ENCODE measurements at places on chromosomes 4 and X.
A peak's percentile ranks its signal among the peaks of the same experiment; 100 is the strongest.

GRCh38 chr4:100682477-100683218 is 164.8 kb upstream of the EMCN start:
- H3K27me3 ChIP-seq, result no peaks in the 10 kb centered on the region
- H3K4me3 ChIP-seq, result no peak overlapping the region
- H3K4me1 ChIP-seq, result no peaks in the 10 kb centered on the region

GRCh38 chr4:4685810-4686795 is 144.3 kb upstream of the STX18 start:
- H3K27me3 ChIP-seq, result no peaks in the 10 kb centered on the region
- no peak overlapping the region for H3K4me3 ChIP-seq
- H3K4me1 ChIP-seq, result no peaks in the 10 kb centered on the region
- DNase-seq, result no peak
- no peak overlapping the region for H3K27ac ChIP-seq

DNA sequence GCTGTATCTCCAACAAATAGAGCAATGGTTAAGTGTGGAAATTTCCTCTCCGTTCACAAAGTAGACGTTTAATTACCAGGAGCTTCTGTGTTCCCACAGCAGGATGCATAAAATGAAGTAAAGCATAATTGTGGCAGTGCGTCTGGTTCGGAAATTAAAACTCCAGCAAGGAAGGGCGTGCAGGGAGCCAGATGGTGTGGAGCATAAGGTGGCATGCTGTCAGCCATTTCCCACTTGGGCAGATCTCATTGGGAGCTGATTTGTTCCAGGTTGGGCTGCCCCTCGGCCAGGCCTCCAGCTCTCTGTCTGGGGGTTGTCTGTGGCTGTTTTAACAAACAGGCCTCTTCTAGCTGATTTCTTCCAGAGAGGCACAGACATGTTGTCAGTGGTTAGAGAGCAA is 182.1 kb upstream of the CLNK start:
- no peaks in the 10 kb centered on the region for H3K4me1 ChIP-seq
- DNase-seq, result no peak
- H3K27ac ChIP-seq, result no peak overlapping the region
- H3K4me3 ChIP-seq, result no peak overlapping the region
- no peaks in the 10 kb centered on the region for H3K27me3 ChIP-seq

DNA sequence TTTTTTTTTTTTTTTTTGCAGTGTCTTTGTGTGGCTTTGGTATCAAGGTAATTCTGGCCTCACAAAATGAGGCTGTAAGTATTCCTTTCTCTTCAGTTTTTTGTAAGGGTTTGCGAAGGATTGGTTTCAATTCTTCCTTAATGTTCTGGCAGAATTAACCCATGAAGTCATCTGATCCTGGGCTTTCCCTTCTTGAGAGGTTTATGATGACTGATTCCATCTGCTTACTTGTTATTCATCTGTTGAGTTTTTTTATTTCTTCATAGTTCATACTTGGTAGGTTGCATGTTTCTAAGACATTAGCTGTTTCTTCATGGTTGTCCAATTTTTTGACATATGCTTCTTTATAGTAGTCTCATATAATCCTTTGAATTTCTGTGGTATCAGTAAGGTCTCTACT is 181.4 kb upstream of the PDE5A start:
- no peak overlapping the region for H3K27ac ChIP-seq
- no peak overlapping the region for H3K4me3 ChIP-seq
- H3K27me3 ChIP-seq, result no peaks in the 10 kb centered on the region
- H3K4me1 ChIP-seq, result no peaks in the 10 kb centered on the region
- DNase-seq, result no peak

GRCh38 chr4:29541757-29542156 is 1178.4 kb upstream of the PCDH7 start:
- H3K4me1 ChIP-seq, result no peaks in the 10 kb centered on the region
- H3K4me3 ChIP-seq, result no peak overlapping the region
- H3K36me3 ChIP-seq, result no peaks in the 10 kb centered on the region
- H3K27me3 ChIP-seq, result no peaks in the 10 kb centered on the region

DNA sequence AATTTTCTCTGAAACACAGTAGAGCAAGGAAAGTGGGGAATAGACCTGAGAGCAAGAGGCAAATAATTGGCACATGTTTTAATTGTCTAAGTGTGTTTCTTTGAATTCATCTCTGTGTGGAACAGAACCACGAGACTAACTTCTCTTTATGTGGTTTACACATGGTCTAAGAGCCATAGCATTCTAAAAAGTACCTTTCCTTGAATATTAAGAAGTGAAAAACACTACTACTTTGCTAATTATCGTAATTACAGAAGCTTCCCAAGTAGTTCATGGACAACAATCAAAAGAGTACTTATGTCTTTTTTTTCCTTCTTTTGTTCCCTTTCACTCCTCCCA is 2.9 kb upstream of the CYBB start:
- DNase-seq, result no peak
- no peak overlapping the region for H3K27ac ChIP-seq
- no peaks in the 10 kb centered on the region for H3K4me1 ChIP-seq
- H3K27me3 ChIP-seq, result no peaks in the 10 kb centered on the region
- H3K36me3 ChIP-seq, result no peaks in the 10 kb centered on the region

DNA sequence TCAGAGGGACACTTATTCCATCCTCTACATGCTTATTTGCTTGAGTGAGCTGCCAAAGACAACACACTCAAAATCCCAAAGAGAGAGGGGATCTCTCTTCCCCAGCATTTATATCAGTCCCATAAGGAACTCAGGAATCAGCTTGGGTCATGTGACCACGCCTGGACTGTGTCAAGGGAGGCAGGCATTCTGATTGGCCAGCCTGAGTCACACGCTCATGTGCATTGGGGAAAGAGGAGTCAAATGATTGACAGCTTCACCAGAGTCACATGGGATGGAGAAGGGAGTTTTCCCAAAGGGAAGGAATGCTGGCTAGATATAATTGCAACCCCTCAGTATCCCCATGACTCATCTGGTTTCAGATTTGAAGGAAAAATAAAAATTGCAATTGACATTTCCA is 49.0 kb downstream of the RWDD4 start:
- peak overlapping the region; percentile 39 for H3K27ac ChIP-seq
- no peaks in the 10 kb centered on the region for H3K27me3 ChIP-seq
- H3K36me3 ChIP-seq, result no peaks in the 10 kb centered on the region
- DNase-seq, result no peak
- H3K4me3 ChIP-seq, result no peak overlapping the region
- peaks cover 33% of the 10 kb centered on the region for H3K4me1 ChIP-seq

DNA sequence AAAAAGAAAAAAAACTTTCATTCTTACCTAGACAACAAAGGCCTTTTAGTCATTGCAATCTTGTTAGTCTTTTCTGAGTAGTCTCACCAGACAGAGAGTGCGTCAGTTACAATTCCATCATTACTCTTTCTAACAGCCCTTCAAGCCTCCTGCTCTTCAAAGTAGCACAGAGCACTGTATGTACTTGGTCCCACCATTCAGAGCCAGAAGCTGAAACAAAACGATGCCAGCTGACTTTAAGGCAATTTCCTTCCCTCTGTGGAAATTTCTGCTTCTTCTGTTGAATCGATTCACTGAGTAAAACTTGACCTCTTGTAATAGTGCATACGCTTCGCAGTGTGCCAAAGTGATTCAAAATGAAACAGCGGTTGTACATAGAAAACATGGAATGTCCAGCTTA is 57.7 kb upstream of the TENM3 start:
- H3K4me3 ChIP-seq, result no peak overlapping the region
- no peaks in the 10 kb centered on the region for H3K36me3 ChIP-seq
- no peak overlapping the region for H3K27ac ChIP-seq
- DNase-seq, result no peak

- no peak overlapping the region for H3K4me3 ChIP-seq
- no peak for DNase-seq
- H3K36me3 ChIP-seq, result no peaks in the 10 kb centered on the region
- no peaks in the 10 kb centered on the region for H3K4me1 ChIP-seq
- no peak overlapping the region for H3K27ac ChIP-seq
These were observed 41.7 kb upstream of the H2AZ1 start for GRCh38 chr4:99991741-99992140.

DNA sequence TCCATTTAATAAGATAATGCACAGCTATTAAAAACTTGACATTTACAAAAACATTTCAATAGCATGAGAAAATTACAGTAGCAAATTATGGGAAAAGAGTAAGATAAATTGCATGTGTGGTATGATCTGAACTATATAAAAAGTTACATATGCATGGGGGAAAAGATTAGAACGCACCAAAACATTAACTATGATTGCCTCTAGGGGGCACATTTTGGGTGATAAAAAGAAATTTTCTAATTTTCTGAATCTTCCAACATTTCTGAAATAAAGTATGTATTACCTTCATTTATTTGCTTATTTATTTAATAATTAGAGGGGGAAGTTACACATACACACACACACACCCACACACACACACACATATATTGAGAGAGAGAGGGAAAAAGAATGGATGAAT is 19.6 kb upstream of the KDM5C start:
- no peak overlapping the region for H3K4me3 ChIP-seq
- H3K27me3 ChIP-seq, result no peaks in the 10 kb centered on the region
- H3K27ac ChIP-seq, result no peak overlapping the region
- DNase-seq, result no peak

- H3K4me1 ChIP-seq, result no peaks in the 10 kb centered on the region
- no peak overlapping the region for H3K27ac ChIP-seq
- H3K36me3 ChIP-seq, result no peaks in the 10 kb centered on the region
- no peak overlapping the region for H3K4me3 ChIP-seq
- no peaks in the 10 kb centered on the region for H3K27me3 ChIP-seq
These were observed 207.2 kb downstream of the CFAP299 start for GRCh38 chr4:80542747-80543146.

DNA sequence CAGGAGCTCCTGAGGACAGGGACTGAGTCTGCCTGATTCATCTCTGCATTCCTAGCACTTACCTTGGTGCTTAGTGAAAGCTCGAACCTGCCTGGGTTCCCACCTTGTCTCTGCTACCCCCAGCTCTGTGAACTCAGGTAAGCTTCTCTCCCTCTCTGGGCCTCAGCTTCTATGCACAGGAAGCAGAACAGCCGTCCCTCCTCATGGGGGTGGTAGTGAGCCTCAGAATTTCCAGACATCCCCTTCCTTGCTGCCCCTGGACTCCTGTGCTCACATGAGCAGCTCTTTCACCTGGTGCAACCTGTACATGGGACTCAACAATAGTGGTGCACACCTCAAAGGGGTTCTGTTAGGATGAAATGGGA is 50.8 kb downstream of the HTRA3 start:
- H3K36me3 ChIP-seq, result no peaks in the 10 kb centered on the region
- H3K27me3 ChIP-seq, result no peaks in the 10 kb centered on the region
- no peak overlapping the region for H3K27ac ChIP-seq
- no peak overlapping the region for H3K4me3 ChIP-seq
- H3K4me1 ChIP-seq, result peaks cover 37% of the 10 kb centered on the region
- no peak for DNase-seq

DNA sequence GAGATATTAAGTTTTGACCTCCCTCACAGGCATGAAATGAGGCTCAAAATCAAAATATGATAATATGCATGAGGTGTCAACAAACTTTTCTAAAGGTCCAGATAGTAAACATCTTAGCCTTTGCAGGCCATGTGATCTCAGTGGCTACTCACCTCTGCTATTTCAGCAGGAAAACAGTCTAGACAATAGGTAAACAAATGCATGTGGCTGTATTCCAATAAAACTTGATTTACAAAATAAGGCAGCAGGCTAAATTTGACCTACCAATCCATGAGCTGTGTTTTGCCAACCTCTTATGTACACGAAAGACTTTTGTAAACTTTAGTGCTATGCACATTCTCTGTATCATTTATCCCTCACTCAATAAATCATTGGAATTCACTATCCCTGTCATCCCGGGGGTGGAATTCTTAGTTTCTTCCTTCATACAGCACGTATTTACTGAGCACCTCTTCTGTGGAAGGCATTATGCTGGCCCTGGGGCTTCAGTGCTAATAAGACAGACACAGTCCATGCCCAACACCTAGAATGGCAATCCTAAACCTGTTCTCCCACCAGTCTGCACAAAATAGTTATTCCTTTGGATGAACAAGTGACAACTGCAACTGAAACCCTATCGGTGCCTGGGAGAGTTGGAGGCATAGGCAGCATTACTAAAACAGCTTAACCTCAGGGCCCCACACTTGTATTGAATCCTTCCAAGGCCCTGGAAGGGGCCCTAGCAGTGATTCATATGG is 19.9 kb downstream of the MAGEB17 start:
- H3K4me1 ChIP-seq, result peaks cover 15% of the 10 kb centered on the region
- no peak overlapping the region for H3K4me3 ChIP-seq
- no peak overlapping the region for H3K27ac ChIP-seq

GRCh38 chr4:85455942-85456341 is 19.0 kb upstream of the ARHGAP24 start:
- H3K4me3 ChIP-seq, result no peak overlapping the region
- no peaks in the 10 kb centered on the region for H3K4me1 ChIP-seq
- H3K36me3 ChIP-seq, result no peaks in the 10 kb centered on the region
- no peak overlapping the region for H3K27ac ChIP-seq
- DNase-seq, result no peak
- no peaks in the 10 kb centered on the region for H3K27me3 ChIP-seq

Data from keratinocyte (primary cell).